CD4-positive, alpha-beta memory T cell (primary cell): ENCODE measurements at places on chromosomes 2 and 18.

GRCh38 chr18:11516751-11517503, 92.5 kb upstream of the SLC35G4 start:
- no peak for DNase-seq

DNA sequence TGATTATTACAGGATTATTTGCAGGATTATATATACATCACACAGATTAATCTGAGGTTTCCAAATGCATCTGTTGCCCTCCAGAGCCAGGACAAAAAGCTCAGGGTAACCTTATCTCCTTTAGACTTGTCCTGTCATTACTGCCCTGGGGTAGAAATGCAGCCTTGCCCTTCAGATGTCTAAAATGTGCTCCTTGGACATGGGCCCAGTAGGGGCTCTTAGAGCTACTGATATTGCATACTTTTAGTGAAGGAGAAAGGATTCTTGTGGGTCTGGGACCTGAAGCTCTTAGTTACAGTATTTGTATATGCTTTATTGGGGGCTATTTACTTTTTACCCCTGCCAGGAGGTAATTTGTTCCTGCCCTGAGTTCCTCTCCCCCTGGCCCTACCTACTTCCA, 56.1 kb downstream of the PRKRA start:
- DNase-seq: no peak

DNA sequence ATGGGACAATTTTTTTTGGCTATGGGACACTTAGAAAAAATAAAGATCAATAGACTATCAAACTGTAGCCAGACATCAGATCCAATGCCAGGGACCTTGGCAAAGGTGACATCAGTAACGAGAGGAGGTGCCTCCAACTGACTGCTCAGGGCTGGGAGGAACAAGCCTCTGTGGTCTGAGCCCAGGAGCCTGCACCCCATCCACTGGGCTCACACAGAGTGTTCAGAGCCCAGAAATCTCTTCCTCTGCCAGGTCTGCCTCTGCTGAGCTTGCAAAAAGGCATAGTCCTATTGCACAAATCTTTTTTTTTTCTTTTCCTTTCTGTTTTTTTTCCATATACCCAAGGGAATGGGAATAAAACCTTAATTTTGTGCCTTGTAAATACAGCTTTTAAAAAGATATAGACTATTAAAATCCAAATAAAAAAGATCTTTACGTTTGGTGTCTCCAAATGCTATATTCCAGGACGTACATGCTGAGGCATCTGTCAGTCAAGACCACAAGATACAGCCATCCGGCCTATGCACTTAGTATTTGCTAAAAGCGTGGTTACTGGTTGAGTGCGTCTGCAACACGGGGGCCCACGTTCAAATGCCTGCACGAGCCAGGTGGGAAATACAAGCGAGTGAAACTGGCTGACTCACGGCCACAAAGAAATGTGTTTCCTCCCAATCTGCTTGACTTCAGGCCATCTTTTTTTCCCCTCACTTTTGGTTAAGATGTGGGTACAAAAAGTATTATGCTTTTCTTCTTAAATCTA, 7.8 kb upstream of the ARHGAP25 start:
- peak; percentile 93 for DNase-seq

- DNase-seq: no peak
Observed at GRCh38 chr2:127573771-127574170, 38.3 kb downstream of the MYO7B start.

- no peak for DNase-seq
Observed at GRCh38 chr2:2933426-2933825, 444.2 kb downstream of the EIPR1 start.

GRCh38 chr2:101796825-101797600, 99.5 kb downstream of the MAP4K4 start:
- no peak for DNase-seq

- no peak for DNase-seq
Observed at GRCh38 chr2:220512419-220512818, 885.0 kb downstream of the SLC4A3 start.
